ENCODE measurements at places on chromosomes 6 and 20.

DNA sequence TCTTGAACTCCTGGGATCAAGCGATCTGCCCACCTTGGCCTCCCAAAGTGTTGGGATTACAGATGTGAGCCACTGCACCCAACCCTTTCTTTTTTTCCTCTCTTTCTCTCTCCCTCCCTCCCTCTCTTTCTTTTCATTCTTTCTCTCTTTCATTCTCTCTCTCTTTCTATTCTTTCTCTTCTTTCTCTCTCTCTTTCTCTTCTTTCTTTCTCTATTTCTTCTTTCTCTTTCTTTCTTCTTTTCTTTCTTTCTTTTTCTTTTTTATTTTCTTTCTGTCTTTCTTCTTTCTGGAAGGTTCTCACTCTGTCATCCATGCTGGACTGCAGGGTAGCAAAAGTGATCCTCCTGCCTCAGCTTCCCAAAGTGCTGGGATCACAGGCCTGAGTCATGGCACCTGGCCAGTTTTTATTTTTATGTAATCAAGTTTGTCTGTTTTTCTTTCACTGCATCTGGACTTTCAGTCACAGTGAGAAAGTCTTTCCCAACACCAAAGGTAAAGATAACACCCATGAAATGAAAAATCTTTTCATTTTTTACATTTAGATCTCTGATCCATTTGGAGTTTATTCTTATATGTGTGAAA lies 20.2 kb upstream of the BCLAF1 start:
- DNase-seq, result no peak

DNA sequence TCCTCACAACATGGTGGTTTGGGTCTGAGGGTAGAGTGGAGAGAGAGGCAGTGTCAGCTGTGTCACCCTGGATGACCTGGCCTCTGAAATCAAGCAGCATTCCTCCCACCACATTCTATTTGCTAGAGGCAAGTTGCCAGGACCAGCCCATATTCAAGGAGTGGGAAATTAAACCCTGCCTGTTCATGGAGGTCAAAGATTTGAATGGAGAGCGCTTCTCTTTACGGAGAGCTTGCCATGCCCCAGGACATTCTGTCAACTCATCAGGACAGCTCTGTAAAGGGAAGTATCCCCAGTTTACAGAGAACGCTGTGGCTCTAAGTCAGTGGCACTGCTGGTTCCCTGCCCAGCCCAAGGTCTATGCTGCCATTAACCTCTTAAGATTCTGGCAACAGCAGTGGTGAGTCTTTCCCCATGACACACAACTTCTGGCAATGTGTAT lies 90.0 kb upstream of the INSM1 start:
- DNase-seq, result no peak

GRCh38 chr6:168526841-168527281 lies 85.9 kb downstream of the SMOC2 start:
- no peak for DNase-seq

DNA sequence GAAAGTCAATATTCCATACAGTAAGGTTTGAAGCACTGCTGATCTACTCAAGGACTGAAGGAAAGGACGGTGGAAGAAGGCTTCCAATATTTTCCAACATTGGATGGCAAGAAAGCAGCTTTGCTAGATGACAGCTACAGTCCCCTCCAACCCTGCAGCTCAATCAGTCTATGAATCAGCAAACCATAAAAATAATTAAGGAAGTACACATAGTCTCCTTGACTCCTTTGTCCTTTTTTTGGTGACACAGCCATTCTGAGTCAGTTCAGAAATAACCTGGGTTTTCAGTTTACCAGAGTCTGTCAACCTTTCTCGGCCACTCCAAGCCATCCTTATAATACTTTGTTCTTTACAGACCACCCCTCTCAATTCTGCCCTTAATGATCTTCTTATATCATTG lies 232.5 kb downstream of the IBTK start:
- no peak for DNase-seq

GRCh38 chr20:17661121-17661744 lies 20.8 kb downstream of the RRBP1 start:
- no peak for DNase-seq

GRCh38 chr6:97812940-97813339 lies 529.9 kb upstream of the MMS22L start:
- no peak for DNase-seq

GRCh38 chr20:19677336-19677735 lies 80.7 kb upstream of the RIN2 start:
- DNase-seq, result no peak

DNA sequence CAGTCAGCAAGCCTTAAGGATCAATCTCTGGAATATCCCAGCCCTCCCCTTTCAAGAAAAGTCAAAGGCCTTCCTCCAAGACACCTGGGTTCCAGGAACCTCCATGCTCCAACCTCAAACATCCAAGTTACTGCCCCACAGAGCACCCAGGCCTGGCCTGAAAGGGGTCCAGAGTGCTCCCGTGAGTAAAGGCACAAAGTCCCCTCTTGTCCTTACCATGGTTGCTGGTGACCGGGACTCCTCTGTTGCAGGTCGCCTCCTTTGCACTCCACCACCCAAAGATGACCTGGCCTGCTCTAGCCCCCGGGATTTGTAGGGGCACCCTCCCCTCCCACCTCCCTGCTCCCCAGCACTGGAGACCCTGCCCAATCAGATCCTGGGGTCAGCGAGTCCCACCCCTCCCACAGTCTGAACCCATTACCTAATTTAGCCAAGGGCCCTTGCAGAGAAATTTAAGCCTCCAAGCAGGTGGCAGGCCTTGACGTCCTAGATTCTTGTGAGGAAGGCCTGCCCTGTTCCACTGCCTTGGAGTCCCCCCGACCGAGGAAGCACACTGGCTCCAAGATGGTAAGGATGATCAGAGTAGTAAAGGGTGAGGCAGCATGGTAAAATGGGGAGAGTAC lies at the start of gene TNNC2:
TSS of gene TNNC2 (minus strand) at position 283 of the 623 bp plus-strand sequence. CDS start at position 219, 64 bp downstream.
- DNase-seq, result no peak

DNA sequence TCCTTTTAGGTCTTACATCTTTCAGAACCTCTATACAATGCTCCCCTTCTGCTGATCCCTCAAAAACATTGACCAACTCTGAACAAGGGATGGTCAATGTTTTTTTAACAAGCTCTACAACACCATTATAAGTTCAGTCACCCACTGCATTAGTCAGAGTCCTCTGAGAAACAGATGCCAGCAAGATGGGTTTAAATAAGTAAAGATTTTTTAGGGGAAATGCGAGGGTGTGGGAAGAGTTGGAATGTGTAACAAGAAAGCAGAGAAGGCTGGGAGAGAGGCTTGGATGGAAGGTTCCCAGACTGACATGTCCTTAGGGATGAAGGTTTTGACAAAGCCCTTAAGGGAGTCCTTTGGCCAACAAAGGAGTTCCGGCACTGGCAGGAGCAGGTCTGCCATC lies 478.3 kb downstream of the FRK start:
- DNase-seq, result no peak

DNA sequence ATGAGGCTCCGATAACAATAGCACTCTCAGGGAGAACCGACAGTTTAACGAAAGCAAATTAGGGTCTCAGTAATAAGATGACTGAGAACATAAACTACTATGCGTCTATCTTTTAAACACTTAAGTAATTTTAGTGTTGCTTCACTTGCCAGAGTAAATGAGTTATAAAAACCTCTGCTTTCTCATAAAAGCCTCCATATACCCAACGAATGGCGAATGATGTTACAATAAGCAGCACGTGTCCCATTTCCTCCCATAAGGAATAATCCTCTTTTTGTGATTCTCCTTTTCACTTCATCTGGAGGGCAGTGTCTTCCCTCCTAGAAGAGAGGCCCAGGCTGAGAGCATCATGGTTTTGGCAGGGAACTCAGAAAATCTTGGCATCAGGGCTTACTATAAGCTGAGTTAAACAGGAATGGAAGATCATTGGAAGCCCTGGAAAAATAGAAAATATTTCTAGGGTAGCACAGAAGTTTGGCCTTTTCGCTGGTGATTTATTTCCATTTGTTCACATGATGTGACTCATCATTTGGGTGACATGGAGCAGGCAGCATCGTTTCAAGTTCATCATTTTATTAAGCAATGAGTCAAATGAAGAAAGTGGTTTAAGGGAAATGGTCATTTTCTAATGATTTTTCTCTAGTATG lies 255.4 kb downstream of the ATXN1 start:
- no peak for DNase-seq

- DNase-seq, result no peak
These were observed 18.8 kb downstream of the ARHGAP40 start for GRCh38 chr20:38620441-38620840.

DNA sequence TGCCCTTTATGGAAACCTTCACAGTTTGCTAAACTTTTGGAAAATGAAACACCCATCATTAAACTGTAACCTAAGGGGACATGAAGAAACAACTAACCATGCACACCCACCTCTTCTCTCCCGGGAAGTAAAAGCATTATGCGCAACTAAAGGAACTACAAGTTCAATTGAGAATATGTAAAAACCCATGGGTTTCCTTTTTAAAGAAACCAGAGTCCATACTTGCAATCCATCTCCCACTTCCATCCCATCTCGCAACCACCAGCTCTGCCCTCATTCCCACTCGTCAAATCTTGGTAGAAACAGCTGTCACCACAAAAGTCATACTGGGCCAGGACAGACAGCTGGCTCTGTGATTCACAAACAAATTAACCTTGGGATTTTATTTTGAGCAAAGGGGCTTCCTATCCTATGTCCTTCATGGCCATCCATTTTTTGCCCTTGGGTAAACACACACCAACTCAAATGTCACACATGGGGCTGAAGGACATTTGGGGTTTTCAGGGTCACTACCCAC lies 81.5 kb downstream of the HAO1 start:
- DNase-seq, result no peak

DNA sequence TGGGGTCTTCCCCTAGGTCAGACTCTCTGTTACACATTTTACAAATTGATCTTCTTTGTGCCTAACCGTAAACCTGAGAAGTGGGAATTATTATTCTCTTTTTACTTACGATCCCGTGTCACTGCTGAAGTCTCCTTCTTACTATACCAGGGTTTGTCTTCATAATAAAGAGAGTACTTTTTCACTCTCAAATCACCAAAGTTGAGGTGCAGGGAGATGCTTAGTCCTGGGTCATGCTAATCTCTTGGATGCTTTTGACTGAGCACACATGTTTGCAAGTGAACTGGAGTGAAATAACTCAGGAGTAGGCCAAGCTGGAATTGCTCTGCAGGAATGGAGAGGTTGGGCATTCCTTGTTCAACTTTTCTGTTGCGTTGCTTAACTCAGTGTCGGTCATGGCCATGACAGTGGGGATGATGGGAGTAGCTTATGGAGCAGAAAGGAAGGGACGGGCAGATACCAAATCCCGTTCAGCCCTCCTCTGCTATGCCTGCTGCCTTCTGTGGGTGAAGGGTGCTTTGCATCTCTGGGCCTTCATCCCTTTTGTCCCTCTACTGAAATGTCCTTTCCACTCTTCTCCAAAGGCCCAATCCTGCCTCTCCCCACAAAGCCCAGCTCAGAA lies 15.2 kb upstream of the TAGAP start:
- no peak for DNase-seq

GRCh38 chr6:150430815-150431214 lies 62.0 kb downstream of the IYD start:
- no peak for DNase-seq

GRCh38 chr20:35410613-35411012 lies 1.2 kb downstream of the UQCC1 start:
- DNase-seq, result no peak

GRCh38 chr6:169738976-169739529 lies 12.3 kb downstream of the DYNLT2 start:
- DNase-seq, result no peak

DNA sequence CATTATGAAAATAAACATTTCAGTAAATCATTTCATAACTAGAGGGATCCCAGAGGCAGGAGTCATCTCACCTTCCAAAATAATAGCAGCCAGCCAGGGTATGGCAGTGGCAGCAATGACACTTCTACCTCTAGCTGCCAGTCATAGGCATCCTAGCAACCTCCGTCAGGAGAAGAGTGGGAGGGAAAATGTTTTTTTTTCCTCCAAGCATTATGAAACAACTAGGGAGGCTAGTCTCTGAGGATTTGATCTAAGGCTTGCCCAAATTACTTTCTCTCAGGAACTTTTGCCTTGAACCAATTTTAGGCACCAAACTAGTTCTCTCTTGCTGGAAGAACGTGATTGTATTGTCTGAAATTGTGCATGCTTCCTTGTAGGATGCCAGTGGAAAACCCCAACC lies 208.7 kb upstream of the PREP start:
- DNase-seq, result no peak

GRCh38 chr6:24743944-24744335 lies 25.0 kb upstream of the C6orf62 start:
- DNase-seq, result no peak

All from T-cell (primary cell).